GDM1 (cell line): ENCODE measurements at places on chromosomes 2 and 18.

DNA sequence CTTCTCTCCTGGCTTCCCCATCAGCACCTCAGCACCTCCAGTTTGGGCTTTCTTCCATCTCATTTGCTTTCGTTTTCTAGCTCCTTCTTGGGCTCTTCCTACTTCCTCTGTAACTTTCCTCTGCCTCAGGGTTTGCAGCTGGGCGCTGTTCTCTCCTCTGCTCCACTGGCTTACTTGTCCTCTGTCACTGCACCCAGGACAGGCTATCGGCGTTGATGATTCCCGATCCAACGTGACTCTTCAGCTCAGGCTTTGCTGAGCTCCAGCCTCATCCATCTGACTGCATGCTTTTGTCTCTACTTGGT, 362.4 kb downstream of the CYRIA start:
- no peak for DNase-seq

DNA sequence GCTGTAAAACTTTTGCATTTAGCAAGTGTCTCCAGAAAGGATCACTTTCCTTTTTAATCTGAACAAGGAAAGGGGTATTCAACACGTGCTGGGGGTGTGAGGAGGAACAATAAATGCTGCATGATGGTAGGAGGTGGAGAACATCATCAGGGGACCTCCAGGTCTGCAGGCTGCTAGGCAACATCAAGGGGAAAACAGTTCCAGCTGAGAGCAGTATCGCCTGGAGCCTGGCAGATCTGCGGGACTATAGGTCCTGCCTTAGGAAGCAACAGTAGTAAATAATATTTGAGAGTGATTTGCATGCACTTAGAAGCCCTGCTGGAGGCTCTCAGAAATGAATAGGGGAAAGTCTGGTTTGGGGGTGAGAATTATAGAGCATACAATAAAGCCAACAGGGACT, 175.6 kb downstream of the SUCLG1 start:
- no peak for DNase-seq

GRCh38 chr2:41718705-41719104, 329.1 kb upstream of the PKDCC start:
- DNase-seq = no peak

GRCh38 chr2:200466425-200467418, 43.1 kb downstream of the KCTD18 start:
- DNase-seq = no peak

- no peak for DNase-seq
Observed at GRCh38 chr2:9083287-9083686, 79.8 kb upstream of the MBOAT2 start.

DNA sequence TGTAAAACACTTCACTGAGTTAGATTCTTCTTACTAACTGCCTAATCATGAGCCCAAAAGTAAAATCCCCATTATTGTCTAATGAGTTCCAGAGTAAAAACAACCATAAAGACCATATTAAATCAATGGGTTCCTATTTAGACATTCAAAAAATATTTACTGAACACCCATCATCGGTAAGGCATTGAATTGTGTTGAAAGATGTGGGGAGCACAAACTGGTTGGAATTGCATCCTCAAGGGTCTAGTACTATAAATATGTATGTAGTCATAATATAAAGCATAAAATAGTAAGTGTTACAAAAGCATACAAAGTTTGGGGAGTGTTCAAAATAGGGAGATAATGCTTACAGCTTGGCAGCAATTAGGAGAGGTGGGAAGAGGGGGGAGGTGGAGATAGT, 3.0 kb upstream of the MARCHF4 start:
- no peak for DNase-seq

DNA sequence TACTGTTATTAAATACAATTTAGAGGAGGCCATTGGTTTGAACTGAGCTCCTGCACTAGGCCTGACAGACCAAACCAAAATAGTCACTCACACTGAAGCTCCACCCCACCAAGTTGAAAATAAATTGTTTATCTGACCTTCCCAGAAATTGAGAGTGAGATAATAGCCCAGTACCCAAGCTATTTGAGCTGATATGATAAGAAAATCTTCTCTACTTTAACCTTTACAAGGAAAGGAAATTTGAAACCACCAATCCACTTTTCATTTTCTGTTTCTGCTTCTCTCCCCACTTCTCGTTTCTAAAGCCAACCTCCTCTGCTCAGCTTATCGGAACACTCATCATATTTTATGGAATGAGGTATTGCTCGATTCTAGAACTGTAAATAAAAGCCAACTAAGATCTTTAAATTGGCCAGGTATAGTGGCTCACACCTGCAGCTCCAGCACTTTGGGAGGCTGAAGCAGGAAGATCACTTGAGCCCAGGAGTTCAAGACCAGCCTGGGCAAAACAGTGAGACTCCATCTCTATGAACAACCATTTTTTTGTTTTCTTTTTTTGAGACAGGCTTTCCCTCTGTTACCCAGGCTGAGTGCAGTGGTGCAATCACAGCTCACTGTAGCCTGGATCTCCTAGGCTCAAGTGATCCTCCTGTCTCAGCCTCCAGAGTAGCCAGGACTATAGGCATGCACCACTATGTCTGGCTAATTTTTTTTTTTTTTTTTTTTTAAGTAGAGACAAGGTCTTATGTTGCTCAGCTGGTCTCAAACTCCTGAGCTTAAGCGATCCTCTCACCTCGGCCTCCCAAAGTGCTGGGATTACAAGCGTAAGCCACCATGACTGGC, 13.3 kb upstream of the GALM start:
- DNase-seq = no peak

DNA sequence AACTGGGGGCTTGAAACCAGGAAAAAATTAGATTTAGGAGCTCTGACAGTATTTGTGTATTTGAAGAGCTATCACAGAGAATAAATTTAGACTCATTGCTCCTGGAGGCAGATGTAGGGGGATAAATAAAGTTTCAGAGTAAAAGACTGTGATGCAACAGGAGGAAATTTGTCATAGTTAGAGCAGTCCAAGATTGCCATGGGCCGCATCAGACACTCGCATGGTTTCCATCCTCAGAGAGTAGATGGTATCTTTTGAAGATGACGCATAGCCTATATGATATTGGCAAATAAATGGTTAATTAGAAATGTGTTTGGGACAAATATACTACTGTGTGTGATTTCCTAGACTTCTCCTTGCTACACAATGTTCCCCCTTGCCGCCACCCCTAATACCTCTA, 170.5 kb downstream of the FTCDNL1 start:
- no peak for DNase-seq

- DNase-seq = no peak
Observed at GRCh38 chr2:3557639-3558204, 411 bp downstream of the RNASEH1 start.

GRCh38 chr2:27307545-27308358, 493 bp downstream of the UCN start:
- DNase-seq = no peak

GRCh38 chr18:56747032-56747658, 96.0 kb downstream of the WDR7 start:
- no peak for DNase-seq

DNA sequence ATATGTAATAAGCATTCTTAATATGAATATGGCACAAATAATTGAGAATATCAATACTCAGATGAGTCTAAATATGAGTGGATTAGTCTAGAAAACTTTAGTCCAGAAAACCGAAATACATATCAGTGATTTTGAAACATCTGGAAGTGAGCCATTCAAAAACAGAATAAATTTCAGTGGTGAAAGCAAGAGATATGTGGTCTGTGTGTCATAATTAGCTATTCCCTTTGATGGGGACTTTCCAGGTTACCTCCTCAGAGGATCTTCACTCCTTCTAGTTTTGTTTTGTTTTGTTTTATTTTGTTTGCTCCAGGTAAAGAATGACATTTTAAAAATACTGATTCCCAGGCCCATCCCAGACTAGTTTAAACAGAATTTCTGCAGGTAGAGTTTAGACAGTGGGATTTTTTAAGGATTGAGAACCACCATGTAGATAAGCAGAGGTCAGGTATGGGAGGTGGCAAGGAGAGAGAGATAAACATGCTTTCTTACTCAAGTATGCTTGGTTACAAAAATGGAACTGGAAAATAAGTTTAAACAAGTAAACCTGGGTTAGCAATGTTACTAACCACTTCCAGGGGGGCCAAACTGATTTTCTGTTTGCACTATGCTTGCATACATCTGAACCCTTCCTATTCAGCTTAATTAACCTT, 70.7 kb downstream of the NABP1 start:
- no peak for DNase-seq

GRCh38 chr2:75211266-75211770, 12.0 kb upstream of the TACR1 start:
- DNase-seq = no peak

DNA sequence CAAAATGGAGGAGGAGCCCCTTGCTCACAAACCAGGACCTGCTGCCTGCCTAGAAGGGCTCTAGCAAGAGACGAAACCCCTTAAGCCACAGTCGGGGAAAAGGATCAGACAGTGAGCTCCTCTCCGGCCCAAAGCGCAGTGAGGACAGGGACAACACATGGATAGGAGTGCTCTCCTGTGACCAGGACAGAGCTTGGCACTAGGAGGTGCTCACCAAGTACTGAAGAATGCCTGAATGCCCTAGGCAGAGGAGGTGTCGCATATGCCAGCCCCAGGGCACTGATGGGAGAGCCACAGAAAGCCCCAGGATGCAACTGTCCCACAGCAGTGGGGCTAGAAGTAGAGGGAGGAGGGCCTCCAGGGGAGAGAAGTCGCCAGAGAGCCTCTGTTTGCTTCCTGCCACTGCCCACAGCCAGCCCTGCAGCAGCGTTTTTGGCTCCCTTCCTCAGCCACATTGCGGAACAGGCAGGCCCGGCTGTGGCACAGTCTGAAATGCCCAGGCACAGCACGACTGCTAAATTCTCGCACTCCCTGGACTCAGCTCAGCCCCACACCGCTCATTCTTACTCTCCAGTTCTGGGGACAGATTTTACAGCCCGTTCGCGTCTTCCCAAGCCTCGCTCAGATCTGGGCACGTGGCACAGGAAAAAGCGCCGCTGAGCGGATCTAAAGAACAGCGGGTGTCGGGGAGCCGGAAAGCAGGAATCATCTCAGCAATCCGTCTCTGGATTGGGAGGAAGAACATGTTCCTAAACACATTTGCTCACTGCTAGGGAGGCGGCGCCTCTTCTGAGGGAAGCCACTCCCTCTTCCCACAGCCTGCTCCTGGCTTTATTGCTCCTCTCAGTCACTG, 98.7 kb upstream of the POU3F3 start:
- peak; percentile 89 for DNase-seq

DNA sequence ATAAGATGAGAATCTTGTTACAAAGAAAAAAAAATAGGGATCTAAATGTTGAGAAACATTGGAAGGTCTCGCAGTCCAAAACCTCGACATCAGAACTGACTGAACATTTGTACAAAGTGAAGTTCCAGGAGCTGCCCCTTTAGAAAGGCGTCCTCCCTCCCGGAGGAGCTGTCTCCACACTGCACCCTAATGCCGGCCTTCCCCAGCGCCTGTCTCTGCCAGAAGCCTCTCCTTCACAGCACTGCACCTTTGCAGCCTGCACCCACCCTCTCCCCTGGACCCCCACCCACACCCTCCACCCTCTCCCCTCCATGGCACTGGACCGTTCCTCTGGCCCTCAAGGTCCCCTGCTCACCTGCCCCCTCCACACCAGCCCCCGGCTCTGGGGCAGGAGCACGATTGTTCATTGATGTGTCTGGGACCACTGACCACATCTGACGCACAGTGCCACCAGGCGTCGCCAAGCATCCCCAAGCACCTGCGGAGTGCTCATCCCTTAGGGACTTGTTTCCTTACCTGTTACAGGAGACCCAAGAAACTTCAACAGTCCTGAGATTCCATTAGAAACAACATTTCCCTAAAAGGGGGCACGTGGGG, 90.3 kb upstream of the SNTG2 start:
- no peak for DNase-seq

DNA sequence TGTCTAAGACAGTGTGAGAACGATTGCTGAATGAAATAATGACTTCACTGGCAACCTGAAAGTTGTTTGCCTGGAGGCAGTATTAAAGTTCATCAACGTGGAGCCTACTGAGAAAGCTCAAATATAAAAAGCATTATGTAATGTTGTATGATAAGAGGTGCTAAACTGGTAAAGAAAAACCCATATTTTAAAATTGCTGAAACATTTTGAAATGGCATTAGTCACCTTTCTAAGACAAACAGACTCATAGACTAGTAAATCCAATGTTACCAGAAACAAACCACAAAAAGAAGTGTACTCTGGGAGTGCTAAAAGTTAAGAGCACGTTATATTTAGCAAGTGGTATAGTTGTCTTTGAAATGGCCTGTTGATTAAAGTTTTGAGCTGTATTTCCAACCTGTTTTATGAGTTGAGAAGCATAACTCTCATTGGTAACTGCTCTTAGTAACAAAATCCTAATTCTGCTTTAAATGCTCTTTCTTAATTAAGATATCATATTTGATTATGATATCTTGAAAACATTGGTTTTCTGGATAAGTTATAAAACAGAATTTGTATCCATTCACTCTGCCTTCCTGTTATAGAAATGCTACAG, 62.7 kb downstream of the CYP1B1 start:
- no peak for DNase-seq

DNA sequence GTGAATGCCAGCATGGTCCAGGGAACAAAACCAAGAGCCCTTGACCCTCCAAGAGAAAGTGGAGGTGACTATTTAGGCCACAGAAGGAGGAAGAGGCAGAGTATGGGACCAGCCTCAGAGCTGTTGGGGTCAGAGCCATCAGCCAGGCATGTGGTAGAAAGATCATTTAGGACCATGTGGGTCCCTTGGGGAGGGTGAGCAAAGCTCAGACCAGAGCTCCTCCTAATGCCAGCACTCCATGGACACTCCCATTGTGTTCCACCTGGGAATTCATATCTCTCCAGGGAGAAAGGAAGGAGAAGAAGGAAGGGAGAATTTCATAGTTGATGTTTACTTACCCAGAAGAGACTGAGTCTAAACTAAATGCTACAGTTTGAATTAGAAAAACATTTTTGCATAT, 73.2 kb downstream of the CYBRD1 start:
- no peak for DNase-seq

DNA sequence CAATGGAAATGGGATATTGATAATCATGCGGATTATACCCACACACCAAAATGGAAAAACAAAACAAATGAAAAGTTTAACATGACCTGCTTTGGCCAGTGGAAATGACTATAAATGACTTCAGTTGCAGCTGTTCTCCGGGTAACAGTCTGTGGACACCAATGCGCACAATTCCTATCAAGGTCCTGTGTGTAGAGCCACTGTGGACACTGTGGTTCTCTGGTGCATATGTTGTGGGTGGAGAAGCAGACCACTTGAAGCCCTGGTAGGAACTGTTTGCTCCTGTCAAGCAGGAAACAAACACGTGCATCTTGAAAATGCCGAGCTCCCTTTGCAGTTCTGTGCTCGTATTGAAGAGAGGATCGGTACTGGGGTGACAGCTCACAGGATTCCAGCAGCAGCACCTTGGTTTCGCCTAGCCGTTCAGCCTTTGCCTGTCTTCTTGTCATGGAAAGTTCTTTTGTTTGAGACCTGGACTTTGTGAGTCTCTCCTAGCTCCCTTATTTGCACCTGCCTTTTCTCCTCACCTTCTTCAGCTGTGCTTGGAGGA, 32.9 kb downstream of the NCK2 start:
- DNase-seq = no peak

DNA sequence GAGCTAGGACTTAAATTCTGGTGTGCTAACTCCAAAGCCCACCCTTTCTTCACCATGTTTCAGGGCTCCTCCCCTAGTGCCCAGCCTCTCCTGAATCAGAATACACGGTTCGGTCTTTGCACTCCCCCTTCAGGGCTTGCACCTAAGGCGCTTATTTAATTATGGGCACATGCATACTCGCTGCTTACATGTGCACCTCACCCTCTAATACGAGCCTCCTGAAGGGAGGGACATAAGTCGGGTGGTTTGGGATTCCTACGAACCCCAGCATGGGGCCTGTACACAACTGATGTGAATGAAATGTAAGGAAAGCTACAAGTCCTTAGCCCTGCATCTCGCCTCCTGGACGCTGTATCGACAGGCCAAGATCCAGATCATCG, 435 bp downstream of the IFT172 start:
- DNase-seq = no peak
